CD4-positive, alpha-beta T cell treated with Interleukin-15 for 1 hour (primary cell): ENCODE measurements at places on chromosomes 6 and 20.

DNA sequence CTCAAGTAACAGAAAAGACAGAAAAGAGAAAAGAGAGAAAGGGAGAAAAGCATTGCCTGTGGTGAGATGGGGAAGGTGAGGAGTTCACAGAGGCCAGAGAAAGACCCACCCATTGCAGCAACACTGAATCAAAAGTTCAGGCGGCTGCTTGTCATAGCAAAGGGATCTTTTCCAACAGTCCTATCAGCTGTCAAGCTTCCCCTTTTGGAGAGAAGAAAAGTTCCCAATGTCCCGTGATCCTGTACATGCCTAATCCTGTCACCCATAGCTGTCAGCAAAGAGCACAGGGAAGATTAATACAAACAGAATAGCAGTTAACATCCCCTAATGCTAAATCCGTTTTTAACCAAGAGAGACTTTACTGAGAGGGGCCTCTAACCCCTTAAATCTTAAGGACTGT, 8.9 kb upstream of the TRIM38 start:
- no peak for DNase-seq

DNA sequence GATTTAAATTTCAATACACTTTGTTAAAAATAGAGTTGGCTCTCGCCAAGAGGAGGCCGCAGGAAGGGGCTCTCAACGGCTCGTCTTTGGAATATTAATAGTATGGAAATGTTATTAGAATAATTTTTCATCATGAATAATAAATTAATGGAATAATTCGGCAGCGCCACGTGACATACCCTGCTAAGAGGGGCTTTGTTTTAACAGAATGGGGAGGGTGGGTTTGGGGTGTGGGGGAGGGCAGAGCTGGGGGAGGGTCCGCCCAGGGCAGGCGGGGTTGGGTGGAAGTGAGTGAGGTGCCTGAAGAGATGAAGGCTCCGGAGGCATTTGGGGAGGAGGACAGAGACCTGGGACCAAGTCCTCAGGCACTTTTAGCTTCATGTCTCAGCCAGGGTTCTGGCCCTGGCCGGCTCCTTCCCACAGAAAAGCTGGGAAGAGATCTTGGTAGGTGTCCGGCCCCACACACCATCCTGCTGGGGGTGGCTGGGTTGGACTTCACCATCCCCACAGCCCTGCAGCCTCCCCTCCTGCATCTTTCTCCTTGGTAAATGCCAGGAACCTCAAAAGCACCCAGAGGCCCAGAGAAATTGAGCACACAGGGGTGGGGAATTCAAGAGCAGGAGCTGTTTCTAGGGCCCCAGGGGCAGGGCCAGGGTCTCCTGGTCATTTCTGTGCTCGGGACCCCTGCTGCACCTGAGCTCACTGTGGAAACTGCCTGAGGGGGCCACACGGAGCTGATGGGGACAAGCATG, 93.6 kb upstream of the BHLHE23 start:
- DNase-seq, result peak; percentile 3

- DNase-seq, result no peak
Observed at GRCh38 chr20:38616457-38616856, 14.8 kb downstream of the ARHGAP40 start.

- no peak for DNase-seq
Observed at GRCh38 chr6:2524090-2524489, 226.6 kb downstream of the MYLK4 start.

GRCh38 chr6:73696966-73697655, 1.1 kb downstream of the CD109 start:
- no peak for DNase-seq

DNA sequence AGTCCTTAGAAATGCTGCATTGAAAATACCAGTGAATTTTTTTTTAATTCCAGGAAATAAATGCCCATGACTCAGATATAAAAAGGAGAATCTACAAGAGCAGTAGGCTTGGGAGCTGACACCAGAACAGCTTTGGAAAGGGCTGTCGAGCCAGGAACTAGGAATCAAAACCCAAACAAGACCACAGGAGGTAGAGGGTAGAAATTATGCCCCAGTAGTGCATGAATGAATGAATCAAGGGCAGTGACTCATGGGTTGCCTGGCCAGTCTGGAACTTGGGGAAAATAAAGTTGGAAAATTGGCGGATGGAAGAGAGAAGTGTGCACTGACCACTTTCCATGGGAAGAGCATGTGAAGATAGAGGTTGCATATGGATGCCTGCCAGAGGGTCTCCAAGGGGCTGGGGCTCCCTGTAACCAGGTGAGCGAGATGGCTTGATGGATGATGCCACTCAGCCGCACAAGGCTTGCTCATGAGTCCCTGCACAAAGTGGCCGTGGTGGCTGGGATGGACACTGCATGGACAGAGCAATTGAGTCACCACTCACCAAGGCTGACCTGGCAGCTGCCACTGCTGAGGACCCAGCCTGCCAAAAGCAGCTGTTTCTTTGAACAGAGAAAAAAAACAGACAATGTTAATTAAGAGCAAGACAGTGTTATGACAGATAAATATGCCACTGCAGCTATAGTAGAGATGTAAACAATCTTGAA, 15.2 kb upstream of the MCCD1 start:
- no peak for DNase-seq

DNA sequence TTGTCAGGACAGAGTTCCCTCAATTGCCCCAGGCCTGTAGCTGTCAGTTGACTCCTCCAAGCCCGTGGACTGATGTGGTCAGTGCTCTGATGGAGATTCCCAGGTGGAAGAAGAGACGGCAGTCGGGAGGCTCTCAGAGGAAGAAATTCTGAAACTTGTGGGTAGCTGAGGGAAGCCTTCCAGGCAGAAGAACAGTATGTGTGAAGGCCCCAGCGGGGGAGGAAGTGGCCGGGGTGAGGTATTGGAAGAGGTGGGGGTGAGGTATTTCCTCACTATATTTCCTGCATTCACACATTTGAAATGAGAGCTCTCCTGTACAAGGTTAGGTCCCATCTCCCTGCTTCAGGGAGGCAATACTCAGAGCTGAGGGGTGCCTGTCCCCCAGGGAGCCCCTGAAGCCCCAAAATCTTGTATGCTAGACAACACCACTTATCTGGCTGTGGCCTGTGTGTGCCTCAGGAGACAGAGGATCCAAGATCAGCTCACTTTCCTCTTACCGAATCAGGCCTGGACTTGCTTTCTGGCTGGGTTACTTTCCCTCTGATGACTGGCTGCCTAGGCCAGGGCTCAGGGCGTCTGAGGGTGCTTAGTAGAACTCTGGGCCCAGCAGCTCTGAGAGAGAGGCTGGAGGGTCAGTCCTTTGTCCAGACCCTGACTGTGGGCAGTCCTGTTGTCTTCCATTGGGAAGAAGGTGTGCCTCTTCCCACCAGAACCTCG, 49.3 kb upstream of the MYL9 start:
- peak; percentile 56 for DNase-seq

DNA sequence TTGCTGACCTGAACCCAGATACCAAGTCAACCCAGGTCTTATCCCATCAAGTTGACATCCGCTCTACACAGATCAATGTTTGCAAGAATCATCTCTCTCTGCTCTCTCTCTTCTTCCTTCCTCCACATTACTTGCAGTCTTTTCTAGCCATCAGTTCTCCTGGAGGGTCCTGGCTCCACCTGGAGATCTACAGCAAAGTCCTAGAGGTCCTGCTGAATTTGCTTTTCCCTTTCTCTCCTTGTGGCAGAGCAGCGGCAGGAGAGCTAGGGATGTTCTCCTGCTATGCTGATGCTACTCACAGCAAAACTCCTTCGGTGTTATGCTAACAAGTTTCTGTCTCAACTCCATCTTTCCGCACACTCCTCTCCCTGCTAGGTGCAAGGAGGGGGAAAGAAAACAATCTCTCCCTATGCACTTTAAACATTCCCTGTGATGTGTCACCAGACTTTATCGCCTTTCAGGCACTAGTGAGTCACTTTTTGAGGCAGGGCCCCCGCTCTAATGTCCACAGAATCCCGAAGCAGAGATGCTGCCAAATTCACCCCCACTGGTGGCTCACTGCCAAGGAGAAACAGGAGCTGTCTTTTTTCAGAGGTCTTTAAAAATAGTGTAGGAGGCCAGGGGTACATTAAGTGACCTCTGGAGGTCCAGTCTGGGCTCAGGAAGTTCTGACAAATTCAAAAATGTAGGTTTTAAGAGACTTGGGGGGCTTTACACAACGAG, 62.6 kb downstream of the FAM50B start:
- DNase-seq, result no peak

DNA sequence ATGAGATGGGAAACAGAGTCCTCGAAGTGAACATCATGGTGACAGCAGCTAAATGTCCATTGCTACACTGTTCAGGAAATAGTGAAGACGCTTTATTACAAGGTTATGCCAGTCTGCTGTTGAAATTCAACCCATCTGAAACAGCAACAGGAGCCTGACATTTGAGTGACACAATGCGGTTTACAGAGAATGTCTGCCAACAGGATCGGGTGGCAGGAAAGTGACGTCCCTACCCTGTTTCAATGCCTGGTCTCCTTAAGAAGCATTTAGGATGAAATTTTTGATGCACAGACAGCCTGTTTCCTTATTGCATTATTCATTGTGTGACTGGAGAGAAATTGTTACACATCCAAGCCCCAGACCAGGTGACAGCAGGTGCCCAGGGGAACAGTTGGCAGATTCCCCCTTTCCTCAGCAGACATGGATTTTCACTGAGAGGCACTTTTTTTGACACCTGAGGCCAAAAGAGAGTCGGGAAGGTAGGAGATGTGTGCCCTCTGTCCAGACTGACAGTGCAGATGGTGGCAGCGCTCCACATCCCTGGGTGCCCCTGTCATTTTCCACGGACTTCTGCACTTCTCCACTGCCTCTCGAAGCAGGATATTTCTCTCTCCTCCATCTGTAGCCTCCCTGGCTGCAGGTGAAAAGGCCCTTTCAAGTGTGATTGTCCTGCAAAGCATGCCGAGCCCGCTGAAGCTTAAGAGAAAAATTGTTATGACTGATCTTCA, 87.9 kb downstream of the BFSP1 start:
- no peak for DNase-seq

- DNase-seq, result no peak
Observed at GRCh38 chr6:85089255-85089654, 324.9 kb upstream of the TBX18 start.

DNA sequence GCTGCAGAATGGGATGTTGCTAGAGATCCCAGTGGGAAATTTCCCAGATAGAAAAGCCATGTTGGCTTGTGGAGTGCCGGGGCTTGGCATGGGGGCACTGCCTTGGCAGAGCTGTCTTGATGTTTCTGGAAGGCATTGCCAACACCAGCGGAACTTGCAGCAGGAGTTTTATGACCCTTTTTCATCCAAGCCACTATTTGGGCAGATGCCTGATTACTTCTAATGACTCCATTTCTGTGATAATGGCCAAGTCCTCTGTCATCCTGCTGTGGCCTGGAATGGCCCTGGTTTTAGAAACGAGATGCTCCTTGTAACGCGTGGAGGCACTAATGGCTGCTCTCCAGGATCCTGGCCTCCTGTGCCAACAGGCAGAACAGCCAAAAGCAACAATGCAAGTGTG, 229.0 kb downstream of the ZNF217 start:
- no peak for DNase-seq

DNA sequence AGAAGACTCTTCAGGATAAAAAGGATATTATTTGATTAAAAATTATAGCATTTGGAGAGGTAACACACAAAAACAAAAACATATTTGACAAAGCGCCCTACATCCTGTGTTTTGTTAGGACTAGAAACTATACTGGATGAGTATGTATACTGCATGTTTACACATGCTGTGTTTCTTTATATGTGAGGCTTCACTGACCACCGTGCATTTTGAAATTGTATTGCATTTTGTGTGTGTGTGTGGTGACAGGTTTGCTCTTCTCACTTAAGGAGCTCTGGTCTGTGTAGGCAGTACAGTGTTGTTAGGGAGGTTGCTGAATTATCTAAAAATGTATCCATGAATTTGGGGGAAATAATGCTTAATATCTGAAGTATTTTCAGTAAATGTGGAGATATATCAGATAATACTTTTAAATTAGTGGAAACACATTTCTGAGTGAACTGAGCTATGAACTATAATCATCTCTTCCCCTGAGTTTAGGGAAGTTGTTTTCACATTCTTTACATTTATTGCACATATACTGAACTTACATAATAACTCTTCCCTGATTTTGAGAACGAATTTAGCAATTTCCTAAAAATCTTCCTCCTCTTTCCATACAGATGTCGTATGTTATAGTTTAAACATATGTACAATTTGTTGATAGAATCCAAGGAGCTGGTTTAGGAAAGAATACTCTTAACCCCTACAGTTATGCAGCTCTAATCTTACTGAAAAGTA, 43.3 kb downstream of the TMEM170B start:
- DNase-seq, result no peak

DNA sequence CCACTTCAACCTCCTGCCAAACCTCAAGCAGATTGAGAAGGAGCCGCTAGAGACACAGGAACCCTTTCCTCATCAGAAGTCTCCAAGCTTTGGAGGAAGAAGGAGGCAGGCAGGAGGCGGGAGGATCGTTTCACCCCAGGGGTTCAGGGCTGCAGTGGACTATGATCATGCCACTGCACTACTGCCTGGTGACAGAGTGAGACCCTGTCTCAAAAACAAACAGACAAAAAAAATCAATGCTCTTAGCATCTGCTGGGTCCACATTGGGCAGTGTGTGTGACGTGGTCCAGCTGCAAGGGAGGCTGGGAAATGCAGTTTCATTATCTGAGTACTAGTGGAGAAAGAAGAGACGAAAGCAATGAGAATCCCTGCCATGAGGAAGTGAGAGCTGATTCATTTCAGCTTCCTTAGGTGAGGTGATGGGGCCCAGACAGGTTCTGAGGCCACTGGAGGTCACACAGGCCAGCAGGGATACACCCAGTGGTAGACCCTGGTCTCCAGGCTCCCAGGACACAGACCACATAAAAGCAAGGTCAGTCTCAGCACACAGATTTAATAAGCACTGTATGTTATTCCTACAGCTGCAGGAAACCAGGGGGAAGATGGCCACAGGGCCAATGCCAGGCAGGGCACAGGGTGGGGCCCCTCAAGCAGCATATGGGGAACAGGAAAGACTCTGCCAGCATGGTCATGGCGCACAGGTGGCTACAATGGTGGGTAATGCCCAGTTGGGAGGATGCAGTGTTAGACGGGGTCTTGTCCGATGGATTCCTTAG, 4.3 kb downstream of the GFRA4 start:
- no peak for DNase-seq

DNA sequence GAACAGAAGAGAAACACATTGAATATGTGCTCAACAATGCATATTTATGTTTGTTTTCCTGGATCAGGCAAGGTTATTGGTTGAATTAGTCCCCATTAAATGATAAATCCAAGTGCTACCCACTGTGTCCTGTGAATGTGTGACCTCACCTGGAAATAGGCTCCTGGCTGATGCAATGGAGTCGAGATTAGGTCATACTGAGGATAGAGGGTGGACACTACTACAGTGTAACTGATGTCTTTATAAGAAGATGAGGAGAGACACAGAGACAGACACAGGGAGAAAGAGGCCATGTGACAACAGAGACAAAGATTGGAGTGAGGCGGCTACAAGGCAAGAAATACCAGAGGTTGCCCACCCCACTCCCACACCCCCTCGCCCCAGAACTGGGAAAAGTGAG, 559.3 kb downstream of the C6orf118 start:
- no peak for DNase-seq

DNA sequence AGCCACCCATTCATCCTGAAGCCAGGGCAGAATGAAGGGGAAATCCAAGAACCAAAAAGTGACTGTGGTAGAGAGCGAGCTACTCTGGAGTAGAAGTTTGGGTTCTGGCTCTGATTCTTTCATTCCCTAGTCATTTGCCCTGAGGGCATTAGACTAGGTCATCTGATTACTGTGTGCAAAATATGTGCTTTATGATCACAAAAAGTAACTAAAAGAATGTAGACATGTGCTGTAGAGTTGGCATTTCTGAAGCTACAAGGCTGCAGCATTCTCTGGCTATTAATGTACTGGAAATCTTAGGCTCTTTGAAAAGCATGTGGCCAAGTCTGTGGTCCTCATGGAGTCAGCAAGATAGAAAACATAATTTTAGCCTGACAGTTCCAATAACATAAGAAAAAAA, 94.2 kb downstream of the TBC1D7 start:
- DNase-seq, result no peak
